ENCODE measurements at places on chromosomes 7 and 10. TPM values are rescaled to one million over a fixed set of nuclear protein-coding genes. Genes with fewer than 3 reads are reported as not detected.

The TBX20 gene
- total RNA-seq, result not detected

The ZCWPW1 gene
- 4.2 TPM for total RNA-seq

The SHH gene
- 0.62 TPM for total RNA-seq

The HECW1 gene
- total RNA-seq, result 54.7 TPM

The EEPD1 gene
- 27.8 TPM for total RNA-seq

The KEL gene
- total RNA-seq, result 3.0 TPM

The TAS2R5 gene
- 3.4 TPM for total RNA-seq

The SNCG gene
- 2.7 TPM for total RNA-seq

GRCh38 chr10:102523250-102524029 is 19.7 kb downstream of the SUFU start:
- DNase-seq, result no peak

- DNase-seq, result no peak
Measured at GRCh38 chr7:114931656-114932011, 9.7 kb downstream of the MDFIC start.

DNA sequence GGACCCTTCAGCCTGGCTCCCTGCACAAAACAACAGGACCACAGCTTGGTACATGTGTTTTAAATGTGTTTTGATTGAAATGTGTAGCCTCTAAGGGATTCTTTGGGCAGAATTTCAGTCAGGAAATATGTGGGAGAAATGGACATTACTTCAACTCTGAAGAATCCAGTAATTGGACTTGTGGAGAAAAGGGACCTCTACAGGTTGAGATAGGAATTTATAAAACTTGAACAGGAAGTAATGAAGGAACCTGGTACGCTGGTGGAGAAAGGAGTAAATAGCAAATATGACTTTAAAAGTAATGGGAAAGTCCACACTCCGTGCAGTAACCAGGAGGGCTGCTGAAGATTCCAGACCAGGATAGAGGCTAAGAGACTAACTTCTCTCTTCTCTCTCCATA is 220.5 kb downstream of the LHFPL3 start:
- DNase-seq, result no peak

DNA sequence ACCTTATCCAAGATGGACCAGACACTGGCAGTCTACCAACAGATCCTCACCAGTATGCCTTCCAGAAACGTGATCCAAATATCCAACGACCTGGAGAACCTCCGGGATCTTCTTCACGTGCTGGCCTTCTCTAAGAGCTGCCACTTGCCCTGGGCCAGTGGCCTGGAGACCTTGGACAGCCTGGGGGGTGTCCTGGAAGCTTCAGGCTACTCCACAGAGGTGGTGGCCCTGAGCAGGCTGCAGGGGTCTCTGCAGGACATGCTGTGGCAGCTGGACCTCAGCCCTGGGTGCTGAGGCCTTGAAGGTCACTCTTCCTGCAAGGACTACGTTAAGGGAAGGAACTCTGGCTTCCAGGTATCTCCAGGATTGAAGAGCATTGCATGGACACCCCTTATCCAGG is 13.4 kb downstream of the LEP start:
- DNase-seq, result no peak

DNA sequence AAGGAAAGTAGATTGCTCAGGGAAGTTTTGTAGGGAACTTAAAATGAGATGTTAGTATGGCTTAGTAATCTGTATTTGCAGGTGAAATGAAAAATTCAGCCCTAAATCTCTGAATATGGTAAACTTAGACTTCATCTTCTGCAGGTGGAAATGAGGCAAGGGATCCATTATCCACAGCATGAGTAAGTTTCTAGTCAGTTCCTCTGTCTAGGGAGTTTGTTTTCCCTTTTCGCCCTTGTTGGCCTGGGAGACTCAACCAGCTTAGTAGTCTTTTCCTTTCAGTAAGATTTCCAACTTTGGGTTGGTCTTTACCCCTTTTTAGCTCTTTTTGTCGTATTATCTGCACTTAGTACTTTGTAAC is 65.6 kb downstream of the ZEB1 start:
- DNase-seq, result no peak

- DNase-seq, result no peak
Measured at GRCh38 chr7:105426606-105427146, 38.0 kb upstream of the SRPK2 start.

DNA sequence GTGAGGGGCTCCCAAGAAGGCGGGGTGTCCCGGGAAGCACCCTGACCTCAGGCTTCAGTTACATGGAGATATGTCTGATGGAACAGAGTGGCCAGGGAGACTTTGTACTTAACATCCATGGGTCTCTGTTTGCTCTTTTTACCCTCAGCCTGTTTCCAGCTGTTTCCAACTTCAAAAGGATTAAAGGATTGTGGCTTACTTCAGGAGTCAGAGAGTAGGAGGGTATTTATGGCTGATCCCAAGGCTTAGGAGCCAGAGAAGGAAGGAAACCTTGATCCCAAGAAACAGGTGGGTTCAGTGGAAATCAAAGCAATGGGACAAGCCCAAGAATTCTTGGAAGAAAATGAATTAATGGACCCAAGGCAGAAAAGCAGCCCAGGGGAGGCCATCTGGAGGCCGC is 37.7 kb upstream of the ZNF438 start:
- no peak for DNase-seq

GRCh38 chr7:12174931-12175330 is 36.2 kb upstream of the TMEM106B start:
- DNase-seq, result no peak

DNA sequence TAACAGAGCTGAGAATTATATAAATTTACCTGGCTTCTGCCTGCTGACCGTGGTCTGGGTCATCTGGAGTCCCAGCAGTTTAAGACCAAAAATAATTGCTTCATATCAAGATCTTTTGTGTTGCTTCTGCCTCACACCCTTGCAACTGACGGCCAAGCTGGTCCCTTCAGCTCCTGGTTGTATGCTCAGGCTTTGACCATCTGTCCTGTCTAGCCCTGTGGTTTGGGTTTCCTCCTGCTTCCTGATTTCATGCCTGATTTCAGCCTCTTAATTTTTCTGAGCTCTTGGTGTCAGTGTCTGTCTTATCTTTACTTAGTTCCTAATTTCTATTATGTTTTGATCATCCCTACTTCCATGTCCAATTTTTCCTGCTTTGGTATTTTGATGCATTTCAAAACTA is 87.9 kb upstream of the PLXDC2 start:
- DNase-seq, result no peak

DNA sequence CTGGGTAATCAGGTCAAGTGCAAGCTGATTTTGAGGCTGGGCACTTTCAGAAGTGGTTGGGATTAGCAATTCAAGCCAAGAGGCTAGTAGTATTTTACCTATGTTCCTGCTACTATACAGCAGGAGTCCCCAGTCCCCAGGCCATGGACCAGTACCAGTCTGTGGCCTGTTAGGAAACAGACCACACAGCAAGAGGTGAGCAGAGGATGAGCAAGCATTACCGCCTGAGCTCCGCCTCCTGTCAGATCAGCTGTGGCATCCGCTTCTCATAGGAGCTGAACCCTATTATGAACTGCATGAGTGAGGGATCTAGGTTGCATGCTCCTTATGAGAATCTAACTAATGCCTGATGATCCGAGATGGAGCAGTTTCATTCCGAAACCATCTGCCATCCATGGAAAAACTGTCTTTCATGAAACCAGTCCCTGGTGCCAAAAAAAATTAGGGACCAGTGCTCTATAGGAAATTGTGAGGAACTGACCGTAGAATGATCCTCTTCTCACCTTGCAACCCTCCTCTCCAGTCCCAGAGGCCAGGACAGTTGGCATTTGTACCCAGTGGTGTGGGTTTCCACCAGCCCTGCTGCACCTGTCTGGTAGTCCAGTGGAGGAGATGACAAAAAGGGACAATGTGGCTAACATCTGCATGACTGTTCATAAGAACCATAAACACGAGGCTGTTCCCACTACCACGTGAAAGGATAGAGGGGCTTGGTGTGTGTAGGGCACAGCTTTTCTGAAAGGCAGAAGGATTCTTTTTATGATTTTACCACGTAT is 172.5 kb downstream of the KIAA1217 start:
- DNase-seq, result no peak

GRCh38 chr7:149427096-149427680 is 33.7 kb downstream of the ZNF777 start:
- DNase-seq, result no peak

- DNase-seq, result no peak
Measured at GRCh38 chr10:43421201-43421507, 12.2 kb upstream of the HNRNPF start.

- DNase-seq, result no peak
Measured at GRCh38 chr7:151700586-151701165, 176.2 kb downstream of the PRKAG2 start.

DNA sequence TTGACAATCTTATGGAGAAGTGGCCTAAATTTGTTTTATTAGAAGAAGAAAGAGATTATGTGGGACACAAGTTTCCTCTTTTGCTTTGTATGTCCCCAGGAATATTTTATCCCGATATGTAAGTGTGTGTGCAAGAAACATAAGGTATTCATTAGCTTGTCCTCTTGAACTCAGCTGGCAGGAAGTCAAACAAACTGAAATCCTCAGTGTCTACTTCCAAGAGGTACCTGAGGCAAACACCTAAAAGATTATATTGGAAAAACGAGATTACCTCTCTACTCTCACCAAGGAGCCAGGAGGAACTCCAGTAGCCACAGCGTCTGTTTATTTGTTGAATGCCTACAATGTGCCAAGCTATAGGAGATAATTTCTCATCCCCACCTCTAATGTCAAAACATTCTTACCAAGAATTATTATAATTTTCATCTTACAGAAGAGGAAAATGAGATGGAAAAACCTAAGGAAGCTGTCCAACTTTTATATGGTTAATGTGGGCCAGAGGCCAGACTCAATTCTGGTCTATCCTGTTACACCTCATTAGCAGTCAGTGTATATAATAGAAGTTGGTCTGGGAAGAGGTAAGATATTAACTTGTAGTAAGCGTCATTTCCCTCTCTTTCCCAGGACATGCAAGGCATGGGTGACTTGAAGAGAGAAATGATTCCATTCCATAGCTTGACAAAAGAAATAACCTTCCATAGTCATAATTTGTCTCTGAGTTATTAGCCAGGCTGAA is 692.7 kb downstream of the MAGI2 start:
- DNase-seq, result no peak

GRCh38 chr7:105940109-105940508 is 23.0 kb upstream of the CDHR3 start:
- no peak for DNase-seq

DNA sequence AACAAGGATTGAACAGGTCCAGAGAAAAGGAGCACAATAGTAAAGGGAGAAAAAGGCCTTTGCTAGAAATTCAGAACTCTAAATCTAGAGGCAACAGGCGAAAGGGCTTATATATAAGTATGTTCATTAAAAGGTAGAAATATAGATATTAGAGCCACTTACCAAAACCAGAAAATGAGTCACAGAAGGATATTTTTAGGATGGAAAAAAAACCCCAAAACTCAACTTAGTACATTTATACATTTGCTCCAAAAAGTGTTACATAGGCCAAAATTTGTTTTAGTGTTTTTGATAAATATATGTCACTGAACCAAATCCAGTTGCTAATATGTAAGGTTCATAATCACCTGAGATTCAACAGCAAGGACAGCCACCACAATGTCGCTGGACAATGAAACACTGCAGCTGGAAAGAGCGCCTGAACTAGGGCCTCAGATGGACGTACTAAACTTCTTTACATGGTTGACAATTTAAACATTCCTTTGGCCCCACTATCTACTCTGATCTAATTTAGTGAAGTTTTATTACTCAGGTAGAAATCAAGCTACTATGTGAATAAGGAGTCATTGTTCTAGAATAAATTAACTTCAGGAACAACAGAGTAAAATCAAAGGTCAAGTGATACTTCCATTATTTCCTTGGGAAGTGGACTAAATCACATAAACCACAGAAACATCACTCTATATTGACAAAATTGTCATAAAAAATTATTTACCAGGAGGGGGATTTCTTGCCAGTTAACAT is 10.9 kb downstream of the FAM3C start:
- no peak for DNase-seq

DNA sequence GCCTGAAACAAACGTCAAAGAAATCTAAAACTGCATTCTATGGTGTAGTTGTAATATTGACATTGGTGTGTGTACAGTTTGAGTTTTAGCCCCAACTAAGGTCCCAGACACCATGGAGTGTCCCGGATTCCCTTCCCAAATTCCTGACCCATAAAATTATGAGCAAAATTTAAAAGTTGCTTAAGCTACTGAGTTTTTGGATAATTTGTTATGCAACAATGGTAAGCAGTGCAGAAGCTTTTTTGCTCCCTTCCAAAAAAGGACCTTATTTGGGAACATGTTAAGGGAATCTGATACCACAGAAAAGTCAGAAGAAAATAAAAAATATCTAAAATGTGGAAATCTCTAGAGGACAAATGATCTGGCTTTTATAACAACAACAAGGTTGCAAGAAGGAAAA is 63.3 kb upstream of the KMT2E start:
- no peak for DNase-seq

DNA sequence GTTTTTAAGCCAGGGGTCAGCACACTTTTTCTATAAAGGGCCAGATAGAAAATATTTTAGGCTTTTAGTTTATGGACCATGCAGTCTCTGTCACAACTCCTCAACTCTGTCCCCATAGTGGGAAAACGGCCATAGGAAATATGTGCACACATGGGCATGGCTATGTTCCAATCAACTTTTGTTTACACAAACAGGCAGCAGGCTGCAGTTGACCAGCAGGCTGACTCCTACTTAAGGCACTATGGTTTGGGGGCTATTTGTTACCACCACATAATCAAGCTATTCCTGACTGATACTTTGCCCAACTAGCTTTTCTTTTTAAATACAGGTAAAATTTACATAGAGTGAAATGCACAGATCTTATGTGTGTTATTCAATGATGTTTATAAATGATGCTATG is 362.4 kb downstream of the LRMDA start:
- DNase-seq, result no peak

GRCh38 chr10:51389415-51390321 is 309.7 kb downstream of the CSTF2T start:
- DNase-seq, result no peak

DNA sequence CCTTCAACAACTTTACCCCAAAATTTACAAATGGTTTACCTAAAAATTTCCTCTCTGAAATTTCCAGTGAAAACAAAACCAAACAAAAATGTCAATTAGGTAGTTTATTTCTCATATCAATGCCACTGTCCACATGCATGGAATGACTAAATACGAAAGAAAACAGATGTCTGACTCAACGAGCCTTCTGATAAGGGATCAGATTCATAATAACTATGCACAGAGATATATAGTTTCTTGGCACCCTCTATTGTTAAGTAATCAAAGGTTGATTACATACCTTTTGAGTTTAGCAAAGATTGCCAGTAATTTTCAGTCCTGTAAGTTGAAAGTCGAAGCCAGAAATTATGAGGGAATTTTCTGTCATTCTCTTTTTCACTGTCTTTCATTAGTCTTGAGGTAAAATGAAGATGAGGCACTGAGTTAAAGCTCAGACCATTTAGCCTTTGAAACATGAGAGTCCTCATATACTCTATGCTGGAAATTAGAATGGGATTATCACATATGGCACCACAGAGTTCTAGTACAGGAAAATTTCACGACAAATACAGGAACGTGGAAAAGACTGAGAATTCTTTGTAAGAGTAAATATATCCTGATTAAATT is 519.1 kb upstream of the ANKRD30A start:
- DNase-seq, result no peak

Data from occipital lobe (tissue), 3 donors.